ENCODE measurements at places on chromosomes 16 and 17.

DNA sequence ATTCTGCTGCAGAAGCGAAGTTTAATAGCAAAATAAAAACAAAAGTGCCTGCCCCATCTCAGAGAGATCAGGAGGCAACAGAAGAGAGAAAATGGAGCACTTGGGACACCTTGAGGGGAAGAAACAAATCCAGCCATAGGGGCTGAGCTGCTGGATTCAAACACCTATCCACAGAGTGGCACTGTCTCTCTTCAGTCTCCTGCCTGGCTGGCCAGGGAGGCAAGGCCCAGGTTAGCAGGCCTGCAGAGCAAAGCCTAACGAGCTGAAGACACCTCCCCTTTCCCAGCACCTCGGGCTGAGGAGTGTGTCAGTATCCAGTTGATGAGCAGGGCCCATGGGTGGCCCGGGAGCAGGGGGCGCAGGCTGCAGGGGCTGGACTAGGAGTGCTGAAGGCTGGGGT is 8.8 kb upstream of the KRT31 start:
- no peak for DNase-seq

DNA sequence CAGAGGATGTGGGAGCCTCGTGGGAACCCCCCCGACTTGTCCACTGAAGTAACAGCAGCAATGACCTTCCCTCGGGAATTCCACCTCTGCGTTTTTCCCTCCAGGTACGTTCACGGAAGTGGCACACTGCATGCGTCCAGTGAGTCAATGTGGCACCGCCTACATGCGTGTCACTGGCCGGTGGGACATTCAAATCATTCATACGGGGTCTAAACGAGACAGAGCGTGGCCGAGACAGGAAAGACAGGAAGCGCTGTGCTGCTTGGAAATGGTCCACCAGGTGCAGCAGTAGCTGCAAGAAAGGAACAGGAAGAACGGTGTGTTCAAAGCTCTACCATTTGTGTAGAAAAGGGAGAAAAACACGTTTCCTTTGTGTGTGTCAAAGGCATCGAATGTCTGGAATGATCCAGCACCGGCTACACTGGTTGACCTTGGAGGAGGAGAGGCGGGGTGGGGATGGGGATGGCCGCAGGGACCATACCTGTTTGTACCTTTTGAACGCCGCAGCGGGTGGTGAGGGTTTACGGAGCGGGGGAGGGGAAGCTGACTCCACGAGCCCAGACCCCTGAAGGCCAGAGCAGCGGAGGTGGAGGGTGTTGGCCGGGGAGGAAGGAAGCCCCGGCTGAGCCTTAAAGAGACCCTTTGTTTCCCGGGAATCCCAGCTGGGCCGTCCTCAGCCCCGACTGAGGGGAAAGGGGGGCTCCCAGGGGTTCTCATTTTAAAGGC is 1.7 kb upstream of the PGAP6 start:
- DNase-seq, result no peak

DNA sequence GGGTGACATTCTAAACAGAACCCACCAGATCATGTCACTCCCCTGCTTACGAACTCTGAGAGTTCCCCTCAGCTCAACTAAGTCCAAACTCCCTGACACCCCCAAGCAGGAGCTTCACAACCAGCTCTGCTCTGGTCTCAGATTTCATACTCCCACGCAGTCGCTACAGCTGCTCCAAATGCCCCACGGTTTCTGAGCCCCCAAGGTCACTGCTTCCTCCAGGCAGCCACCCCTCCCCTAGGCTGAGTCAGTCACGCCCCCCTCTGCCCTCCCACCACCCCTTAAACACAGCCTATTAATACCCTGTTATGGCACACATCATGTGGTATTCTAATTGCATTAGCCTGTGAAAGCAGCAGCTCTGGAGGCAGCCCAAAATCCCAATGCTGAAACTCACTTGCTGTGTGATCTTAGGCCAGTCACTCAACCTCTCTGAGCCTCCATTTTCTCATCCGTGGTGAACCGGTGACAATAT is 51.5 kb downstream of the GSG1L start:
- DNase-seq, result no peak

DNA sequence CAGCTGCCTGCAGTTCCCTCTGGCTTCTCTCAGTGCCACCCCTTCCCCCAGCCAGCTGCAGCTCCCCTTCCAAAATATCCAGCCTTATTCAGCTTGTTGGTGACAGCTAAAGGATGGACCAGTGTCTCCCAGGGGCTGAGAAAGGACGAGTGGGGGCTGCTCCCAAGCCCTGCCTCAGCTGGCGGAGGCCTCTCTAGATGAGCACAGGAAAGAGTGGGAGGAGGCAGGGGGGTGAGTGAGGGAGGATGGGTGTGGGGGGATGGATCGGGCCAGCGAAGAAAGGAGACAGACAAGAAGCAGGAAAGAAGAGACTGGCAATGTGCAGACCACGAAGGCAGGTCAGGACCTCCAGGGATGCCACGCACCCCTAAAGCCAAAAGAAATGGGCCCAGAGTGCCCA is 17.5 kb downstream of the PIPOX start:
- no peak for DNase-seq

GRCh38 chr16:19844945-19845641 is 39.6 kb downstream of the GPRC5B start:
- DNase-seq, result no peak

DNA sequence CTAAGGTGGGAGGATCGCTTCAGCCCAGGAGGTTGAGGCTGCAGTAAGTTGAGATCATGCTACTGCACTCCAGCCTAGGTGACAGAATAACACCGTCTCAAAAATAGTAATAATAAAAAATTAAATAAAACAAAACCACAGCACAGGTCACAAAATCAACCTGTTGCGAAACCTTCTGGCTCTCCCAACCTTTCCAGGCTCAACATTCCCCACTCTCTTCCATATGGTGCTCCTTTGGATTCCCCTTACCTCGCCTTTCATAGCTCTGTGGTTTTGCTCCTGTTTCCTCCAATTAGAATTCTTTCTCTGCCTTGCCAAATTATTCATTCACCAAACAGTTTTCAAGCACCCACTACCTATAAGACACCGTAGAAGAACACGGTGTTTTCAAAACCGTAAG is 4.7 kb downstream of the ZDHHC7 start:
- DNase-seq, result no peak
